ENCODE measurements at places on chromosomes 13 and 19. TPM values are rescaled to one million over a fixed set of nuclear protein-coding genes. Genes with fewer than 3 reads are reported as not detected.
A peak's percentile ranks its signal among the peaks of the same experiment; 100 is the strongest.

DNA sequence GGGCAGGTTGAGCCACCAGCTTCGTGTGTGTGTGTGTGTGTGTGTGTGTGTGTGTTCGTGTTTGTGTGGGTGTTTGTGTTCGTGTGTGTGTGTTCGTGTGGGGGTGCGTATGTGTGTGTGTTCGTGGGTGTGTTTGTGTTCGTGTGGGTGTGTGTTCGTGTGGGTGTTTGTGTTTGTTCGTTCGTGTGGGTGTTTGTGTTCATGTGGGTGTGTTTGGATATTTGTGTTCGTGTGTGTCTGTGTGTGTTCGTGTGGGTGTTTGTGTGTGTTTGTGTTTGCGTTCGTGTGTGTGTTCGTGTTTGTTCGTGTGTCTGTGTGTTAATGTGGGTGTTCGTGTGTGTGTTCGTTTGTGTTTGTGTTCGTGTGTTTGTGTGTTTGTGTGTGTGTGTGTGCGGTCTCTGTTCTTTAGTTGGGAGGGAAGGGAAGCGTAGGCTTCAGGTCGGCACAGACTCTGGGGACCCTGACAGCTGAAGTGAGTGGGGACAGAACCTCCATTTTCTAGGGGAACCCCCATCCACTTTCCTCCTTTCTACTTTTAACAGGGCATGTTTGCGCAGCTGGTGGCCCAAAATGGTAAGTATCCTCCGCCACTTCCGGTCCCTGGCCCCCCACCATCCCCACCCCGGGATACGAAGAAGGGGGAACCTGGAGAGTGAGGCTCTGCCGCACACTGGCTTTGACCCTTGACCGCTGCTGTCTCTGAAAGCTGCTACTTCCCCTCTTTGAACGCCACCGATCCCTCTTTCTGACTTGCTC, 1.6 kb downstream of the TNFSF9 start:
- no peak overlapping the region for H3K4me3 ChIP-seq
- H3K27ac ChIP-seq = no peak overlapping the region
- H3K36me3 ChIP-seq = no peaks in the 10 kb centered on the region
- peaks cover 19% of the 10 kb centered on the region for H3K4me1 ChIP-seq
- DNase-seq = no peak
- no peaks in the 10 kb centered on the region for H3K27me3 ChIP-seq

The CD22 gene
- total RNA-seq = 3.0 TPM

DNA sequence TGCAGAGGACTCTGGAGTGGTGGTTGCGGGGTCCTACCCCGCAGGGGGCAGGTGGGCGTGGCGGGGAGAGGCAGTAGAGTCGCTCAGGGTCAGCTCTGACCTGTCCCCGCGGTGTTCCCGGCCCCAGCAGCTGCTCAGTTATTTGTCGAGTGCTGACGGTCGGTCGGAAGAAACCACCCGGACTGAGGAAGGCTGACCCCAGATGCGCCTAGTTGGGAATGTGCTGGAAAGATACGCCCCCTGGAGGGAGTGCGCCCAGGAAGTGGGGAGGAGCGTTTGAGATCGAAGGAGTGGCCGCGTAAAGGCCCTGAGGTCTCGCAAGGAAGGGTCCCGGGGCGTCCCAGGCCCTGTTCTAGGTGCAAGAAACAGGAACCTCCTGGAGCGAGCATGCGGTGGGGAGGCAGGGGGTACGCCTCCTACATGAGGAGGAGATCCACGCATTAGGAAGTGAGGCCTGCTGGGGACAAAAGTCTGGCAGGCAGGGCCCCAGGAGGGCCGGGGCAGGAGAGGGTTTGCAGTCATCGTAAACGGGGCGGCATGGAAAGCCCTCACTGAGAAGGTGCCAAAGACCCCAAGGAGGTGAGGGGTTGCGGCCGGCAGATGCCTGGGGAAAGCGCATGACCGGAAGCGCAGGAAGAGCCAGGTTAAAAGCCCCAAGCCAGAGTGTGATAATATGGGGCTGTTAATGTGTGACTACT, 9.2 kb downstream of the CCDC8 start:
- H3K4me1 ChIP-seq = peaks cover 37% of the 10 kb centered on the region
- peak; percentile 79 for DNase-seq
- peak overlapping the region; percentile 86 for H3K27ac ChIP-seq
- H3K27me3 ChIP-seq = no peaks in the 10 kb centered on the region
- H3K4me3 ChIP-seq = peak overlapping the region; percentile 15
- no peaks in the 10 kb centered on the region for H3K36me3 ChIP-seq

DNA sequence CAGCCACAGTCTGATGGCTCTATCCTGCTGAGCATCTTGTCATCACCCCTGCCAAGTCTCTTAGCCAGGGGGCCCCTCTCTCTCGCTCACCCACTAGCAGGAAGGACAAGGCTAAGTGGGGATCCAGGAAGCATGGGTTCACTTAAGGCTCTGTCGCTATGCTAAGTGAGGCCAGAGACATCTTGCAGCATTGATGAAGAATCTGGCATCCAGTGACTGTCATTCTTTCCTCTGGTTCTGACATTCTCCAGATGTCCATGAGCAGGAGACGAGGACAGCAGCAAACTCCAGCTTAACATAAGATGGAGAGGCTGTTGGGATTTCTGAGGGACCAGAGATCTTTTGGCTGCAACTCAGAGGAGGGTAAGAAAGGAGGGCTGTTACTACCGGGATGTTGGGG, 230.2 kb downstream of the TSHZ3 start:
- H3K27me3 ChIP-seq = no peaks in the 10 kb centered on the region
- no peaks in the 10 kb centered on the region for H3K4me1 ChIP-seq
- H3K36me3 ChIP-seq = no peaks in the 10 kb centered on the region
- no peak overlapping the region for H3K27ac ChIP-seq
